Cortex of kidney (tissue), 1 donor: ENCODE measurements at places on chromosomes 4 and X.

GRCh38 chrX:100911731-100912130 is 17.0 kb downstream of the XKRX start:
- DNase-seq = no peak

GRCh38 chr4:142414366-142414990 is 431.6 kb downstream of the INPP4B start:
- no peak for DNase-seq

GRCh38 chr4:107432451-107432850 is 287.6 kb downstream of the PAPSS1 start:
- no peak for DNase-seq

DNA sequence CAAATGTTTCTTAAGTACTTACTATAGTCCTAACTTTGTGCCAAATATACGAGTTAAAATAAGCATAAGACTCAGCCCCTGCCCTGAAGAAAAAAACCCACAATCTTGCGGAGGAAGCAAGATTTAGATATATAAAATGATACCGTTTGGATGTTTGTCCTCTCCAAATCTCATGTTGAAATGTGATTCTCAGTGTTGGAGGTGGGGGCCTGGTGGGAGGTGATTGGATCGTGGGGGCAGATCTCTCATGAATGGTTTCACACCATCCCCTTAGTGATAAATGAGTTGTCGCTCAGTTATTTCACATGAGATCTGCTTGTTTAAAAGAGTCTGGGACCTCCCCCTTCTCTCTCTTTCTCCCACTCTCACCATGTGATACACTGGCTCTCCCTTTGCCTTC is 28.7 kb downstream of the EFHC2 start:
- DNase-seq = no peak

DNA sequence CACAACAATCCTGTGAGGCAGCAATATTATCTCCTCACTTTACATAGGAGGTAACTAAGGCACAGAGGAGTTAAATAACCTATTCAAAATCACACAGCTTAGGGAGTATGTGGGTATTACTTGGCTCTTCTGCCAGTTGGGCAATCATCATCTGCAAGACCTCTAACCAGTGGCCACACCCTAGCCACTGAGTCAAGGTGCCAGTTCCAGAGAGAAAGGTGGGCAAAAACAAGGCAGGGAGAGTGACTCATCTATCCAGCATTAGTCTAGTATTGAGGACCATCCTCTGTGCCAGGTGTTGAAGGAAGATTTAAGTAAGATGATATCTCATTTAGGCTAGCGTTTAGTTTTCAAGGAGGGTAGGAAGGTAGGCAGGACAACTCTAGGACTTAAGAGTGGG is 113.9 kb upstream of the EOLA2 start:
- no peak for DNase-seq

GRCh38 chr4:98771959-98772632 is 113.7 kb upstream of the TSPAN5 start:
- DNase-seq = no peak

GRCh38 chr4:954211-955020 is 19.0 kb downstream of the DGKQ start:
- no peak for DNase-seq

DNA sequence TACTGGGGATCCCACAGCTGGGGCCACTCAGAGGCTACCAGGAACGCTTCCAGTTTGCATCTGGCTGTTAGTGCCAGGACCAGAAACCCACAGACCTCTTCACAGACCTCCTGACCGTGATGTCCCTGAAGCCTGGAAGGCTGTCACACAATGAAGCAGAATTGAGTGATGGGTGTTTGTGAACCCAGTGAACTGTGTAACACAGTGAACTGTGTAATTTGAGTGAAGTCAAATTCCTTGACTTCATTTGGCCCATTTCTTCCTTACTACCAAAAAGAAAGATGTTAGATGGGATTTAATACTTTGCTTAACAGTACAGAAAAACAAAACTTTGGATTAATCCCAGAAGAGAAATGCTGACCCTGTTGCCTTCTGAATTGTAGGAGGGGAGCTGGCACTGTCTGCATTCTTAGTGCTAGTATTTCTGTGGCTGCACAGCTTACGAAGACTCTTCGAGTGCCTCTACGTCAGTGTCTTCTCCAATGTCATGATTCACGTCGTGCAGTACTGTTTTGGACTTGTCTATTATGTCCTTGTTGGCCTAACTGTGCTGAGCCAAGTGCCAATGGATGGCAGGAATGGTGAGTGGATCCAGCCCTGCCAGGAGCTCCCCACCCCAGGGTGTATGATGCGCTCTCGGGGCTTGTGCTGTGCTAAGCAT is 17.8 kb downstream of the SRD5A3 start:
- DNase-seq = no peak

DNA sequence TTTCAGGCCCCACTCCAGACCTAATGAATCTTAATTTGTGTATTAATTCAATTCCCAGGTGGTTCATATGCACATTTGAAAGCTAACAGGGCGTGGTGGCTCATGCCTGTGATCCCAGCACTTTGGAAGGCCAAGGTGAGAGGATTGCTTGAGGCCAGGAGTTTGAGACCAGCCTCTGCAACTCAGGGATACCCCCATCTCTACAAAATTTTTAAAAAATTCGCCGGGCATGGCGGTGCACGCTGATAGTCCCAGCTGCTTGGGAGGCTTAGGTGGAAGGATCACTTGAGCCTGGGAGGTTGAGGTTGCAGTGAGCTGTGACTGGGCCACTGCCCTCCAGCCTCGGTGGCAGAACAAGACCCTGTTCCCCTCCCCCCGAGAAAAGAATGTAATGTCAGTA is 31.2 kb downstream of the ADD1 start:
- DNase-seq = no peak

- DNase-seq = no peak
Measured at GRCh38 chr4:37138789-37139188, 105.8 kb upstream of the NWD2 start.

DNA sequence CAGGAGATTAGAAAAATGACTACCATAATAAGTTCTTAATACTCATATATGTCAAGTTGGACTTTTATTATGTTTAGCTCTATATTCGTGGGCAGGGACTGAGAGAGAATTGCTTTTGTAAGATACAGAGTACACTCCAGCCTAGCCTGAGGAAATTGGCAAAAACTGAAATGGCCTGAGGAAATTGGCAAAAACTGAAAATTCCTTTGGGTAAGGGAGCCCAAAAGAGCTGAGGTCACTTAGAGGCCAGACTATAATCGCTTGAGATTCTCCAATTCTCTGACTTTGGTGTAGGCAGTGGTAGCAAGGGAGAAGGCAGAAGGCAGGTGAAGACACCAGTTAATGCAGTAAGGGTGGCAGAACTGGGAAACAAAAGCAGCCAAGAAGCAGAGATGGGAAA is 124.5 kb upstream of the HCCS start:
- DNase-seq = no peak

DNA sequence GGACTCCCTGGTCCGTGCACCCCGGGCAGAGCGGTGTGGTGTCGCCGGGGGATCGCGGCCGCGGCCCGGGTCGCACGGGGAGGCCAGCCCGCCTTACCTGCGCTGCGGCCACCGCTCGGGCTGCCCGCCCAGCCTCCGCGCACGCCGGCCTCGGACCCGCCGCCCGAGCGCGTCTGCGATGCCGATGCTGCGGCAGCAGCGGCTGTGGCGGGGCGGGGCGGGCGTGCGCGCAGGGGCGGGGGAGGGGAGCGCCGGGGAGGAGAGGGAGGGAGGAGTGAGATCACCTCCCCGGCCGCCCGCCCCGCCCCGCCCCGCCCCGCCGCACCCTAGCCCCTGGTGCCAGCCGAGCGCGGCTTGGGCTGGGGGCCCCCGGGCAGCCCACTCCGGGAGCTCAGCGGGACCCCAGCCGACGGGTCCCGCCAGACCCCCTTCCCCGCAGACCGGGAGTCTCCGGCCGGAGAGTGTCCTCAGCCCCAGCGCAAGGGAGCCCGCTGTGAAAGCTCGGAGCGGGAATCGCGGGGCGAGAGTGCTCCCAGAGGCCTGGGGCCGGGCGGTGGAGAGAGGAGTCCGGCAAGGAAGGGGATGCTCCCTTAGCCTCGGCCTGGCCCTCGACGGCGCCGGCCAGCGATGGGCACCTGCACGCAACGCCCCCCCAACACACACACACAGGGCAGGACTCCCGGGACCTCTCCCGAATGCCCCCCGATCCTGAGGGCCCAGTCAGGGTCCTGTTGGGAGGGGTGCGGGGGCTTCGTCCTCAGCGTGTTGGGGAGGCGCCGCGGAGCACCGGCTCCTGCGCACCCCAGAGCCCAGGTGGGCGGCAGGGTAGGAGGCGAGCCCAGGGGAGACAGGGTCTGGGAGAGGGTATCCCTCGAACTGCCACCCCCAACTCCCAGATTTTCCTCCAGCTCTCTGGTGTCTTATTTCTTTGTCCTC is at the start of gene L1CAM:
L1CAM (minus strand) TSS at position 206 of the 936 bp plus-strand sequence. CDS start 10,337 bp downstream, outside the sequence.
- no peak for DNase-seq

GRCh38 chrX:50495616-50496015 is 25.0 kb upstream of the DGKK start:
- DNase-seq = no peak

GRCh38 chr4:41535911-41536371 is 2.0 kb upstream of the LIMCH1 start:
- no peak for DNase-seq

DNA sequence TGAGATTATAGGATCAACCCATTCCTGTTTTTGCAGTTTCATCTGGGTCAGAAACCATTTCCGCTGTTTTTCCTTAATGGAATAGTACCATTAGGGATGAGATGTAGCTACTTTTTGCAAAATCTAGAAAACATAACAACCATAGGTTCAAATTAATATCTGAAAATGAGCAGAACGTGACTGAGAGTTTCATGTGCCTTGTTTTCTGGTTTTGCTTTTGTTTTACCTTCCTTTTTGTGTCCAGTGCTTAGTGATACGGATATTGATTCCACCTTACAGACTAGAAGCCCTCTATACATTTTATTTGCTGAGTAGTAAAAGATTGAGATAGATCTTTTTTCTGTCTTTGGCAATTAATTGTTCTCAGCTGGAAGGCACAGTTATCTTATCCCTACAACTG is 46.5 kb downstream of the SNX25 start:
- no peak for DNase-seq

DNA sequence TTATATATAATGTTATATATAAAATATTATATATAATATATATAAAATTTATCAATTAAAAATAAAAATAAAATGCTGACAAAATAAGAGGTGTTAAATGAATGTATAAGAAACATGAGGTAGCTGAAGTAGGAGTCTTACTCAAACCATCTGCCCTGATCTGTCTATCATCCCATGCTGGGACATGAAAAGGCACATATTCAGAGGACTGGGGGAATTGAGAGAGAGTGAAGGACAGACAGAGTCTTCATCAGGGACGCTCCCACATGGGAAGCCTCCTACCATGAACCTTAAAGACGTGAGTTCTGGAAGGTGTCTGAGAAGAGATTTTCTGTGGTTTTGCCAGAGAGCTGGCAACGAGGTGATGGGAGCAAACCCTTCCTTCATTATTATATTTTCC is 4.1 kb upstream of the ARSF start:
- no peak for DNase-seq

GRCh38 chrX:147803948-147804347 is 107.8 kb upstream of the FMR1 start:
- no peak for DNase-seq

DNA sequence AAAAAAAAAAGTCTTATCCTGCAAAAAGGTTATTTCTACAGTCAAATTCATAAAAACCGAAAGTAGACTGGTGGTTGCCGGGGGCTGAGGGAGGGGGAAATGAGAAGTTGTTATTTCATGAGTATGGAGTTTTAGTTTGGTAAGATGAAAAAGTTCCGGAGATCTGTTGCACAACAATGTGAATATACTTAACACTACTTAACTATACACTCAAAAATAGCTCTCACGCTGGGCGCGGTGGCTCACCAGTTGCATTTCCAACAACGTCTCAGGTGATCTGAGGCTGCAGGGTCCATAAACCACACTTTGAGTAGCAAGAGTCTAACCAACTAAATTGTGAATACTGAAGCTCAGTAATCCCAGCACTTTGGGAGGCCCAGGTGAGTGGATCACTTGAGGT is 52.4 kb downstream of the ANOS1 start:
- DNase-seq = no peak

- DNase-seq = no peak
Measured at GRCh38 chrX:20181598-20182329, 40.1 kb upstream of the EIF1AX start.

- DNase-seq = no peak
Measured at GRCh38 chr4:89427782-89428181, 120.2 kb upstream of the GPRIN3 start.

GRCh38 chr4:23782778-23783437 is 106.9 kb downstream of the PPARGC1A start:
- no peak for DNase-seq

DNA sequence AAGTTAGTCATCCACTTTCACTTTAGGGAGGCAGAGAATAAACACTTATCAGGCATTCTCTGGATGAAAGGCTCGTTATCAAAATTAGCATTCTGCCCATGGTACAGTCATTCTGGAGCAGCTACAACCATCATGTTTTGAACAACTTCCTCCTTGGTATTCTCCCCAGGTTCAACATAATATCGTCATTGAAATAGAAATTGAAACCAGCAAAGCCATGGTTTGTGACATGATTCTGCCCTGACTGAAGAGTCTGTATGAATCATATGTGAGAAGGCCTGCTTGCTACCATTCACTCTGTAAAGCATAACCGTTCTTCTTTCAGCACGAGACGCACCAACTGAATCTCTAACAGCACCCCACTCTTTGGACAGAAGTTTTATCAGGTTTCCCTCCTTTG is 127.5 kb upstream of the RADX start:
- DNase-seq = no peak

DNA sequence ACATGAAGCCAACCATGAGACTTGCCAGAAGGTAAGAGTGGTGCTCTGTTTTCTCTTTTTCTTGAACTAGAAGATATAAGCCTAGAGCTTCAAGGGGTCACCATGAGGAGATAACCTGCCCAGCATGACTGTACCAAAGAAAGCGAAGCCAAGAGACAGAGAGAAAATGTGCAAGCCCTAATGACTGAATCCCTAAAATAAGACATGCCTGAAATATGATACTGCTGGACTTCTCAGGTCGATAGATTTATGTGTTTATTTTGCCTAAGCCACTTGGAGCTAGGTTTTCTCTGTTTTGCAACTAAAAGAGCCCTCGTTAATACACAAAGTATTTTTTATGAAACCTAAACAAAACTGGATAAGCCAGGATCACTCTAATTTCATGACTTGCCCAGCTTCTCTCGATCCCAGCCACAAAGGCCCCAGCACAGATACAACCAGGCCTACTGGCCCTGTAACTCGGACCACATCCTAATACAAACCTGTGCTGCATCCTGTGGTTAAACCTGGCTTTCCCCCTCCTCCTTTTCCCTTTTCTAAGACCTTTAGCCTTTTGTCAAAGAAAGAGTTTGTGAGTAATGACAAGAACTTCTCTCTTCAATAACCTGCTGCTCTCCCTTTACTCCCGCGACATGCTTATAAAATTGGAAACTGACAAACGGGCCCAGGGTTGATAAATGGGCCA is 185.8 kb downstream of the APBB2 start:
- no peak for DNase-seq

- DNase-seq = no peak
Measured at GRCh38 chr4:6999172-7000086, 43.7 kb upstream of the TADA2B start.
